ENCODE measurements at places on chromosomes 2 and 18.

GRCh38 chr2:31187166-31187565 is 30.1 kb downstream of the CAPN14 start:
- no peak for DNase-seq

DNA sequence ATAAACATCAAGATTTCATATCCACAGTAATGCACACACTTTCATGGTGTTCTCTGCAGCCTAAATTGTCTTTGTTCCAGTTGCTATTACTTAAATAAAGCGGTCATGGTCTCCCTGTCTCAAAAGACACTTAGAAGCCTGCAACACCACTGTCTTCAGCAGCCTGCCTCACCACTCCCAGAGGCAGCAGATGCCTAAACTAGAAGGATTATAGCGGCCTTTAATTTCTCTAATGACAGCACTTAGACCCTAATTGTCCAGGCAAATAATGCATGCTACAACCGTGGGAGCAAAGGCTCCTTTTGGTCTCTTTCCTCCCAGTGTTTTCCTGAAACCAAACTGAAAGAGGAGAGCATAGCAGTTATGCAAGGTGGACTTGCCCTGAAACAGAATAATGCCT is 248.8 kb upstream of the SLC39A10 start:
- DNase-seq: no peak

- no peak for DNase-seq
These were observed 23.5 kb upstream of the SKOR2 start for GRCh38 chr18:47274961-47275360.

GRCh38 chr2:69781321-69782248 is 39.7 kb downstream of the ANXA4 start:
- no peak for DNase-seq

- no peak for DNase-seq
These were observed 84.9 kb upstream of the ST8SIA3 start for GRCh38 chr18:57267368-57267925.

- no peak for DNase-seq
These were observed 389.4 kb downstream of the CDH2 start for GRCh38 chr18:27787547-27787946.

- no peak for DNase-seq
These were observed 819 bp upstream of the NCOA1 start for GRCh38 chr2:24490181-24490689.

DNA sequence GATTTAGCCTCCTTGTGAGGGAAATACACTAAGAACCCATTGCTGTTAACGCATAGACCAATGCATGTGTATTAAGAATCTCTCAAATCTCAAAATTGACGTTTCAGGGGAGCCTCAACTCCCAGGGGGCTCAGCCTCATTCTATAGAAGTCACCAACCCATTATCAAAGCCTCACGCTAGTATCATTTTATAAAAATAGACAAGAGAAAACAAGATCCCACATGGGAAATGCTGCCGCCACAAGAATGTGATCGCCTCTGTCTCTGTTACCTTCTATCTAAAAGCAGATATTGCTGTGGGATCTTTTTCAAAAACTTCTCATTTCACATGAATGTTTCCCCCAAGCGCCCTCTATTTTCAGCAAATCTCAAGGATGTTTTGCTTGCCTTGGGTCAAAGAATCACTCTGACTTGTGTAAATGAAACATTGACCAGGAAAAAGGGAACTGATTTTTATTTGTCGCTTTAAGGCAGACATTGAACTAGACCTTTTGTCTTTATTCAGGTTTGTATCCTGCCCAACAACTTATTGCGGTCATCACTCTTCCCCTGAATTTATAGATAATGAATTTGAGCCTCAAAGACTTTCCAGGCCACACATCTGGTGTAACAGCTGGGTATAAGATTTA is 679.0 kb upstream of the ID2 start:
- DNase-seq: no peak

DNA sequence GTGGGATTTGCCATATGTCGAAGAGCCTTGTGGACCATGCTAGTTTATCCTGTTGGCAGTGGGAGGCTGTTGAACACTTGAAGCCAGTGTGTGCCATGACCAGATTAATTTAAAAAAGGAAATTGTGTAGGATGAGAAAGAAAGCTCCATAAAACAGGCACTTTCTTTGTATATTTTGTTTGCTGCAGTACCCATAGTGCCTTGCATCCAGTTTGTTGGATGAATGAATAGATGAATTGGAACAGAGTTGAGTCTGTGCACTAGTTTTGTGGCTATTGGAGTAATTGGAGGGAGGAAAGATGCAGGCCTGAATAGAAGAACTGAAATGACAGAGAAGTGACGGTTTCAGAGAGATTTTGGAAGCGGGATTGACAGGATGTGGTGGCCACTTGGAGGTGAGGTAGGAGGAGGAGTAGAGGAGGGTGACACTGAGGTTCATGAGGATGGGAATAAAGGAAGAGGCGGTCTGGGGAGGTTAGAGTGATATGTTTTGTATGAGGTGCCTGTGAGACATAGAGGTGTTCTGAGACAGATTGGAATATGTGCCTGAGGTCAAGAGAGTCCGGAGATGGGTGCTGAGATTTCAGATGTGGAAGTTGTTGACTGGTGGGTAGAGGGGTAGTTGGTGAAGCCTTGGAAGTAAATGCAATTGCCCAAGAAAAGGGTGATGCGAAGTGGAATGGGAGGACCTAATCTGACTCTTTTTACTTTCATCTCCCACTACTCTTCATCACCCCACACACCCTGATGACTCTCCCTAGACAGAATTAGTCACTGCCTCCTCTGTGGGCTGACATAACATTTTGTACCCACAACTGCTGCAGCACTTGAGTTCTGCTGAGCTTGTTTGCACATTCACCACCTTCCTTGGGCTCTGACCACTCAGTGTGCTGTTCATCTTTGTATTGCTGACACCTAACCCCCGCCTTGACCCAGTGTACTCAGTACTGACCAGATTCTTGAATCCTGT is 5.1 kb downstream of the DGUOK start:
- no peak for DNase-seq

GRCh38 chr2:179454443-179455171 is 190.0 kb upstream of the SESTD1 start:
- no peak for DNase-seq

GRCh38 chr2:81940266-81940955 is 1635.9 kb upstream of the LRRTM1 start:
- no peak for DNase-seq

DNA sequence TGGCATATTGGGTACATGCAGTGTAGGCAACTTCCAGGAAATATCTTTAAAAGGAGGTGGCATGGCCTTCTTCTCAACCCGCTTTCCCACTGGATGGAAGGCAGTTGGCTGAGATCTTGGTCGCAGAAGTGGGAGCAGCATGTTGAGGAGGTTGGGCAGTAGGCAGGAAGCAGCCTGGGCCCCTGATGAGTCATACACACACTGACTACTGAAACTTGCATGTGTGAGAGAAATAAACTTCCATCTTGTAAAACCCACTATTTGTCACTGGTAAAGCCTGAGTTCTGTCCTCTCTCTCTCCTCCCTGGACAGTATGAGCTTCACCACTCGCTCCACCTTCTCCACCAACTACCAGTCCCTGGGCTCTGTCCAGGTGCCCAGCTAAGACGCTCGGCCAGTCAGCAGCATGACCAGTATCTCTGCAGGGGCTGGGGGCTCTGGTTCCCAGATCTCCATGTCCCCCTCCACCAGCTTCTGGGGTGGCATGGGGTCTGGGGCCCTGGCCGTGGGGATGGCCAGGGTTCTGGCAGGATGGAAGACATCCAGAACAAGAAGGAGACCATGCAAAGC is 233.8 kb upstream of the SPRED2 start:
- no peak for DNase-seq

All from T-helper 1 cell (primary cell).